CD4-positive, alpha-beta T cell treated with Interleukin-17A for 1 hour (primary cell): ENCODE measurements at places on chromosomes 3 and 15.

GRCh38 chr15:58229297-58229768, 91.2 kb downstream of the AQP9 start:
- no peak for DNase-seq

DNA sequence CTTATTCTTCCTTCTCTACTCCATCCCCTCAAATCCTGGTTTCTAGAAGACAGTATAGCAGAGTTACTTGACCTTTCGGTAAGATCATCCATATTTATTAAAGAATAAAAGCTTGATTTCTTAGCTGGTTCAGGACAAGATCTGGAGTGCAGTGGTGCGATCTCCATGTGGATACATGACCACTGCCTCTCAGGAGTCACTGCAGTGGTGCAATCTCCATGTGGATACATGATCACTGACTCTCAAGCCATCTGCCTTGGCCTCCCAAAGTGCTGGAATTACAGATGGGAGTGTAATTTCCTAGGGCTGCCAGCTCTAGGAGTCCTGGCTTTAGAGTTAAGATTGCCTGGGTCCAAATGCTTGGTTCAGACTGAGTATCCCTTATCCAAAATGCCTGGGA, 16.5 kb downstream of the LARP6 start:
- no peak for DNase-seq

DNA sequence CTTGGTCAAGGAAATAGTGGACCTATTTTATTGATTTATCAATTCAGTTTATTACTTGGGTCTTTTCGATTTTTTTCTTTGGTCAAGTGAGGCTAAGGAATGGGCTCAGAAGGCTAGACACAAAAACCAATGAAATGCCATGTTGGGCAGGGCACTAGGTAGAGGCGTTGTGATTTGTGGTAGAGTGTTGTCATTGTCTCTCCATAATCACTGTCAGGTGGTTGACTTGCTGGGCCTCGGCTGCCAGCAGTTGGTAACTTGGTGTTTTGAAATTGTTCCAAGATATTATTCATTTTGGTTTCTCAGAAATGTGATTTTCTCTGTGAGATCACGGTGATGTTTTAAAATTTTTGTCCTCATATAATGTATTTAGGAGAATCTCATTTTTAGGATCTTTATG, 173.6 kb downstream of the KLHL25 start:
- peak; percentile 30 for DNase-seq

GRCh38 chr3:110774496-110775265, 296.9 kb upstream of the NECTIN3 start:
- no peak for DNase-seq

DNA sequence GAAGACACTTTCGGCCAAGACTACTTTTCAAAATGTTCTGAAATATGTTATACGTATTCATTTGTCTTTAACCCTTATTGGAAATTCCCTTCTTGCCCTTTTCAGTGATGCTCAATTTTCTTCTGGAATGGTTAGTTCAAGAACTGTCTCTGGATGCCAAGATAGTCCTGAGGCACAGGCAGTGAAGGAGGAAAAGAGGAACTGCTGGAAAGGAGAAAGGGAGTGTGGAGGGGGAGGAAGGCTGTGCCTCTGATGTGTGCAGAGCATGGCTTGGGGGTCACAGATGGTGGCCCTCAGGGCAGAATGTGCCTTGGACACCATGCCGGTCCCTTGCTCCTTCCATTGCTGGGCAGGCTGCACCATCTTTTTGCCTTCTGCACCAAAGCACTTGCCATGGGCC, 73.7 kb downstream of the CEP63 start:
- no peak for DNase-seq

DNA sequence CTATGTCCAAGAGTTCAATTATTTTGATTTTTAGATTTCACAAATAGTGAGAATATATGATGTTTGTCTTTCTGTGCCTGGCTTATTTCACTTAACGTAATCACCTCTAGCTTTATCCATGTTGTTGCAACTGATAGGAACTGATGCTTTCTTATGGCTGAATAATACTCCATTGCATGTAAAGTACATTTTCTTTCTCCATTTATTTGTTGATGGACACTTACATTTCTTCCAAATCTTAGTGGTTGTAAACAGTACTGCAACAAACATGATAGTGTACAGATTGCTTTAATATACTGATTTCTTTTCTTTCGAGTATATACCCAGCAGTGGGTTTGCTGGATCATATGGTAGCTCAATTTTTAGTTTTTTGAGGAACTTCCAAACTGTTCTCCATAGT, 600.6 kb upstream of the SEMA6D start:
- DNase-seq, result no peak

DNA sequence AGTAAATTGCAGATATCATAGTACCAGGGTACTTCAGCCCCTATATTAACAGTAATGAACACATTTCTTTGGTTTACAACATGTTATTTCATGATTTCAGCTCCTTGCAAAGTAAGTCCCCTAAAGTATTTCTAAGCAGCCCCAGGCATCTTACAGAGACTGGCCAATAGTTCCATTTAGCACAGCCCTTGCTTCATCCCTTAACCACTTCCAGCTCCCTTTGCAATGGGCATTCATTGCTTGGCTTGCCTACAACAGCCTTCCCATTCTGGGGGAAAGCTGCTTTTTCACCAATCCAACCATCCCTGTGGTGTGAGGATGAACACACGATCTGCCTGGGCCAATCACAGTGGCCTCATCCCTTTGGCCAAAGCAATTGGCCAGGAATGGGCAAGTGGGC, 67.2 kb upstream of the XCR1 start:
- DNase-seq, result no peak

GRCh38 chr15:46753946-46754345, 963.4 kb upstream of the SEMA6D start:
- no peak for DNase-seq

GRCh38 chr3:51975852-51976549, 1.1 kb downstream of the ABHD14A start:
- DNase-seq, result peak; percentile 47

GRCh38 chr3:134464689-134465365, 21.0 kb downstream of the ANAPC13 start:
- no peak for DNase-seq

DNA sequence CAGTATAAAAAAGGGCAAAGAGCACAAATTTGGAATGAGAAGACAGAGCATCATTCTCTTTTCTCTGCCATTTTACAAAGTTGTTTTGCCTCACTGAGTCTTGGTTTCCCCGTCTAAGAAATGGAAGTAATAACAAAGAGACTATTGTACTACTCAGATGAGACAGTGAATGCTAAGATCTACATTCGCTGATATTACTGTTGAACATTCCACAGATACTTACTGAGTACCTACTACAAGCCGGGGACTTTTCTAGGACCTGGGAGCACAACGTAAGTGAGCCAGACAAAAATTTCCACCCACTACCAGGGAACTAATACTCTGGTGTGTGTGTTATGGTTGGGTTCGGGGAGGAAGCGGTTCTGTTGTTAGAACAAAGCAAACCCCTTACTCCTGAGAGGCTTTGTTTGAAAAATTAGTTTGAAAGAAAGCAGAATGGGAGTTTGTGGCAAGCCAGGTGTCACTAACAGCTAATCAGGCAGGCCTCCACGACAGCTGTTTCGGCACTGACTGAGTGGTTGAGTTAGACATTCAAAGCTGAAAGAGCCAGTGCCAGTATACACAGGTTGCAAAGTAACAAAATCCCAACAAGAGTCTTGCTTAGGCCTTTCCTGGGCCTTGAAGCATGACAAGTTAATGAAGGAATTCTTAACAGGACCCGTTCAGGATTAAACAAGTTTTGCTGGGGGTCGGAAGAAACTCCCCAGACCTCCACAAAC, 458.3 kb downstream of the EDEM1 start:
- DNase-seq, result no peak

GRCh38 chr3:47849699-47850563, 47.0 kb downstream of the DHX30 start:
- DNase-seq, result no peak

GRCh38 chr3:14516738-14517345, 23.3 kb downstream of the GRIP2 start:
- DNase-seq, result no peak

DNA sequence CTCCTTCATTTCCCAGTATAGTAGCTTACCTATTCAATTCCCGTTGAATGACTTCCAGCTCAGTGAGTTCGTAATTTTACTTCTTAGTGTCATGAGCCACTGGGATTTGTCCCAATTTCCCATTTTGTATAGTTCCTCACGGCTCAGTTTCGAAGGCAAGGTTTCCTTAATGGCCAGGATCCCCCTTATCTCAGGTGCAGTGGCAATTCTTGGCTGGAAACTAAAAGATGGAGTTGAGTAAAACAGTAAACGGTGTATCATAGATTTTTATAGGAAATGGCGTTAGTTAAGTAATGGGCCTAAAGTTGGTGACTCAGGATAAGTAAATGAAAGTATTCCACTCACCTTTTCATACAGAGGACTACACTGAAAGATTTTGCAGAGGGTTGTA, 522 bp upstream of the LMLN start:
- DNase-seq, result no peak

GRCh38 chr3:47339951-47340350, 40.9 kb upstream of the PTPN23 start:
- no peak for DNase-seq

DNA sequence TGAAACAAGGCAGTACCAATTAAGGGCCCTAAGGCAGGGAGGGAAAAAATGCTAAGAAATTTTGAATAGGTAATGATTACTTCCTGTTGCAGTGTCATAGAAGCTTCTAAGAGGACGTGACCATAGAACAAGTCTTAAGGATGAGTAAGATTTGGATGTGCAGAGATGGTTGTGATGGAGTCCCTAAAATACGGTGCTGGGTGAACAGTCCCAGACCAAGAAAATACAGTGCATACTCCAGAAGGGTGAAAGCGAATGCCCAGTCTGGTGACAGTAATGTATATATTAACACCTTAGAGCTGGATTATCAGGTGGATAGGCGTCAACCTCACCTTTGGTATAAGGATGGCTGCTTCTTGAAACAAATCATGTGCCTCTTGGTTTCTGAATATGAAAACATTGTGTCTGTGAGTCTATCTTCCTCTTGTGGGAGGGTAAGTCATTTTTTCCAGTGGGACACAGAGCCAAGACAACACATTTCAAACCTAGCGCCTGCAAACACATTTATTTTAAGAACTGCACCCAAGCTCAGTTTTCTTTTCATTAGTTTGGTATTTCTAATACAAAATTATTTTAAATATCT, 101.2 kb upstream of the TP63 start:
- DNase-seq, result no peak

DNA sequence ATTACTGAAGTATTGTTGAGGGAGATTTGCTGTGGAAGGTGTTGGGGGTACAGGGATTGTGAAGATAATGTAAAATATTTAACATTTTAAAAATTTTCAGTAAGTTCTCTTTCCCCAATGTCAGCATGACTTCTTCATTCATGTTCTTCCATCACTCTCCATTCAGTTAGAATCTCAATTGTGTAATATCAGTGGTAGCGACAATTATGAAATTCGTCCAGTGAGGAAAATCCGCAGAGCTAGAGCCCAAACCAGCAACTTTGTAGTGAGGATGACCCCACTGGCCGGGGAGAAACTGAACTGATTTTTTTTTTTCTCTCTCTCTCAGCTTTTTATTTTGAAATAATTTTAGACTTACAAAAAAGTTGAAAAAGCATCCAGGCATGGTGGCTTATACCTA, 171.7 kb downstream of the PGPEP1L start:
- no peak for DNase-seq

GRCh38 chr3:57006949-57007419, 53.5 kb upstream of the SPATA12 start:
- no peak for DNase-seq

DNA sequence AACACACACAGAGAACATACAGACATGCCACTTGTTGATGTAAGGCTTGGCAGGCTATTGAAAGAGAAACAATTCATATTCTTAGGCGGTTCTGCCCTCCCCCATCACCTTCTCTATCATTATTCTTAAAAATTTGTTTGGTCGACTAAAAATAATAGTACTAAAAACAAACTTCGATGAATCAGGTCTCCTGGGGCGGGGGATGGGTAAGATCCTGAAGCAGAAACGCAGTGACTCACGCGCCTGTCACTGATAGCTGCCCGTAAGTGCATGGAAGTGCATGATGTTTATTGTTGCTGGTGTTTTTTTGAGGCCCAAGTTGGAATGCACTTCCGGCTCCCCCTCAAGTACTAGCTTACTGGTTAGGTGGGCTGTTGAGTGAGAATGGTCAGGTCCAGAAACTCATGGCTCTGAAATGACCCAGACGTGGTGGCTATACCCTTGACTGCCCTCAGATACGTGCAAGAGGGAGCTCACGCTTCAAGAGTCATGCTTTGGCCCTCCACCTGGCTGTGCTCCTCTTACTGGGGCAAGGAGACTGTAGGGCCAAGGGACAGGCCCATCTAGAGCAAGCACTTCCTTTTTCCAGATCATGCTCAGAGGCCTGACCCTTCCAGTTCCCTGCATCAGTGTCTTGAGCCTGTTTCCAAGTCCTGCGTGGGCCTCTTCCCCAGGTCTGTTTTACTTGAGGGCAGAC, 10.9 kb downstream of the SMAD3 start:
- DNase-seq, result no peak

DNA sequence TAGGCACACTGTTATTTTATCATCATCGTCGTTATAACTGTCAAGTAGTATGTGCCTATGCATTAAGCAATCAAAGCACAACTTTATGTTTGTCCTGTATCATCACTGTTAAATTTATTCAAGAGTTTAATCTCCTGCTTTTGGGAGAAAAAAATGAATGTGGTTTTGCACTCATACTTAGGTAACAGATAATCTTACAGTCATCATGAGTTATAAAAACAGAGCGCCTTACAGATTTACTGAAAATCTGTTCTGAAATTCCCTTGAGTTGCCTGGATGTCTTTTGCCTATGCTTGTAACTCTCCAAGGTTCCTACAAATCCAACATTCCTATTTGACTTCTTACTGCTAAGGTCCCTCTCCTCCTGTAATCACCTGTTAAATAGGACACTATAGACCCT, 307.3 kb downstream of the ZIC4 start:
- DNase-seq, result no peak

DNA sequence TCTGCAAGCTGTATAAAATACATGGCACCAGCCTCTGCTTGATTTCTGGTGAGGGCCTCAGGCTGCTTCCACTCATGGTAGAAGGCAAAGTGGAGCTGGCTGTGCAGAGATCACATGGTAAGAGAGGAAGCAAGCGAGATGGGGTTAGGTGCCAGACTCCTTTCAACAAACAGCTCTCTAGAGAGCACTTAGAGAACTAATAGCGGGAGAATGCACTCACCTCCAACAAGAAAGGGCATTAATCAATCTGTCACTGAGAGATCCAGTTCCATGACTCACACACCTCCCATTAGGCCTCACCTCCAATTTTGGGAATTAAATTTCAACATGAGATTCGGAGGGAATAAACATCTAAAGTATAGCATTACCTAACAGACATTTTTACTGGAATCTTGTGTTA, 644.1 kb upstream of the ARRDC4 start:
- DNase-seq, result no peak

GRCh38 chr15:77909182-77909940, 168.2 kb downstream of the TBC1D2B start:
- DNase-seq, result no peak

- DNase-seq, result peak; percentile 16
Measured at GRCh38 chr3:183369117-183369516, 59.3 kb downstream of the MCF2L2 start.

DNA sequence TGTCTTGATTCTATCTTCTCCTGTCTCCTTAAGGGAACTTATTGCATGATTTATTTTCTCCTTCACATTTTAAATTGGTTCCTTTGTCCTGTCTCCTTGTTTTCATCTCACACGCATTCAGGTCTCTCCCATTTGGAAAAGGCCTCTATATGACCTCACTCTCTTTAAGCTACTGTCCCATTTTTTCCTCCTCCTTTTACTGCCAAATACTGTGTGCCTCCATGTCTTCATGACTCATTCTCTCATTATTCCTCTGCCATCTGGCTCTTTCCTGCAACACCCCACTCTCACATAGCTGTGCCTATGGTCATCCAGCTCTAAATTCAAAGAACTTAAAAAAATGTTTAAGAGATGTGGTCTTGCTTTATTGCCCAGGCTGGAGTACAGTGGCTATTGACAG, 48.0 kb downstream of the TYRO3 start:
- DNase-seq, result no peak
